ENCODE measurements at places on chromosomes 13 and 19.
A peak's percentile ranks its signal among the peaks of the same experiment; 100 is the strongest.

DNA sequence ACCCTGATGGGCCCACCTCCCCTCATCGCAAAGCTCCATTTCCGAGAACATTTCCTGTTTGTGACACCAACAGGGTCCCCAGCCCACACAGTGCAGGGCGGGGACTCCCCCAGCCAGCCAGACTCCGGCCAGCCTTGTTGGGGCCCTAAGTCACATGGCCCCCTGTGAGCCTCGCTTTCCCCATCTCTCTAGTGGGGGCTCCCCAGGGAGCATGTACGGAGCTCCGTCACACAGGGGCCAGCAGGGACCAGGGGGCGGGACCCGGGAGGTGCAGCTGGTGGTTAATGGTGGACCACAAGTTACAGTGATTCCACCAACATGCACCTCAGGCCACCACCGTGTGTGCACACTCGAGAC is 1.7 kb downstream of the TBXA2R start:
- DNase-seq, result no peak

- peak; percentile 89 for DNase-seq
Measured at GRCh38 chr19:53927739-53928138, 18.7 kb downstream of the CACNG7 start.

GRCh38 chr13:113815151-113816058 is 48.5 kb downstream of the GAS6 start:
- no peak for DNase-seq

GRCh38 chr19:30804751-30805150 is 432.6 kb downstream of the ZNF536 start:
- no peak for DNase-seq

- no peak for DNase-seq
Measured at GRCh38 chr13:38697628-38698333, 10.9 kb downstream of the FREM2 start.

DNA sequence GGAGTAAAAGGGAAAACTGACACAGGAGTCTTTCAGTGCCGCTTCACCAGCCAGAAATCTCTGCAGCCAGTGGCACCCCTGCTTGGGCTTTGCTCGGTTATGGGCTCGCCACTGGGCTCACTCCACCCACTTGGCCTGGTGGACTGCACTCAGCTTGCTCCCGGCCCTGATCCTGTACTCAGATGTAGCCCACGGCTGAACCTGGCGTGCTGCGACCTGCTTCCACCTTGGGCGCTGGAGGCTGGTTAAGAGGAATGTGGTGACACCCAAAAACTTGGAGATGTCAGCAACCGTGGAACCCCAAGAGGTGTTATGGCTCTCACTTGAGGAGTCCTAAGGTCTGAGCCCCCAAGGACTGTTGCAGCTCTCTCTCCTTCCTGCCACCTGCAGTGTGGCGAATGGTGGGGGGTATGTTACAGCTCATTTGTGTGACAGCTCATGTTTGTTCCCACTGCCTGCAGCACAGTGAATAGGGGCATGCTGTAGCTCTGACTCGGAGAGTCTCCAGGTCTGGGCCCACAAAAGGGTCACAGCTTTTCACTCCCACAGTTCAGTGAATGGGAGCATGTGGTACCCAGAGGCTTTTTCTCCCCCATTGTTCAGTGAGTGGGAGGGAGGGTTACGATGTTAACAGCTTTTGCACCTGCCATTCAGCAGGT is 1124.5 kb upstream of the ATXN8OS start:
- no peak for DNase-seq

DNA sequence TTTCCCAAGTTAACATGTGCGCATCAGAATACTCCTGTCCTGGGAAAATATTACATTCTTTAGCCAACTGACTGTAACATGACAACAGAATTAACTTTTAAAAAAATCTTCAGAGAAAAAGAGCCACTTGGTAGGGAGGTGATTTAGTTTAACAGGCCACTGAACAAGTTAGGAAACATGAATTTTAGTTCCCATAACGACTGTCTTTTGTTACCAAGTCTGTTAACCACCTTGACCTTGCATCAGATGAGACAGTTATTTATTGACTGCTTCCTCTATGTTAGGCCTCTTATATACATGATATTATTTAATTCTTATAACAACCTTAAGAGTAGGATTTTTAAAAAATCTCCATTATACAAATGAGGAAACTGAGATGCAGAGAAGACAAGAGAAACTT is 268.6 kb downstream of the NDFIP2 start:
- no peak for DNase-seq

GRCh38 chr19:37074819-37075362 is 3.3 kb upstream of the ZNF420 start:
- DNase-seq, result no peak

- no peak for DNase-seq
Measured at GRCh38 chr13:27353166-27353583, 71.2 kb upstream of the GTF3A start.

DNA sequence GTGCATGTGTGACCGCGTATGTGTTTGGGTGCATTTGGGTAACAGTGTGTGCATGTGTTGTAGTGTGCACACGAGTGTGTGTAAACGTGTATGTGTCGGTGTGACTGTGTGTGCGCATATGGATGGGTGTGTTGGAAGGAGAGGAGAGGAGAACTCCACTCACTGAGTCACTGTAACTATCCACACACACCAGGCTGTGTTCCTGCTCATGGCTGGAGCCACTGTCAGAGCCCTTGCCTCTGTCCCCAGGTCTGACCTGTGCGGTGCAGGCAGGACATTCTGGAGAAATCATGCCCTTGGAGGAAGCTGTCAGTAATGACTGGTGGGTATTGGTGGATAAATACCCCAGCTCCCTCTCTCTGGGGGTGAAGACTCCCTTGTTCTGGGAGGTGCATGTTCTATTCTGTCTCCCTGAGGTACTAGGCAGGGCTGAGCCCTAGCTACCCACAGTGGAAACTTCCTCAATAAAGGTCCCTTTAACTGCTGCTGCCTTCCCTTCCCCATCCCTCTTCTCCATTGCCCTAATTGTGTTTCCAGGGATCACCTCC is 48.4 kb downstream of the CYP4F22 start:
- DNase-seq, result no peak

DNA sequence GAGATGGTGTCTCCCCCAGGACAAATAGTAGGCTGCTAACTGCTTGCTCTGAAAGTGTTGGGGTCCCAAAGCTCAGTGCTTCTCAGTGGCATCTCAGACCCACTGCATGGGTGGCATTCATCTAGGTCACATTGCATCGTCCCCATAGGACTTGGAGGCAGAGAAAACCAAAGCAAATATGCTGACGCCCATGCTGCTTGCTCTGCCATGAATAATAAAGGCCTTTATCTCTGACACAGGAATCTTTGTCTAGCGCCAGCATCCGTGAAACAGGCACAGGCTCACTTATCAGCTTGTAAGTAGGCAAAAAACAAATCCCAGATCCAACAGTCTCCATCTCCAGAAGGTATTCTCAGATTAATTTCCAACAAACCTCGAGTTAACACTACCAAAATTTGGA is 18.9 kb upstream of the IPO5 start:
- no peak for DNase-seq

DNA sequence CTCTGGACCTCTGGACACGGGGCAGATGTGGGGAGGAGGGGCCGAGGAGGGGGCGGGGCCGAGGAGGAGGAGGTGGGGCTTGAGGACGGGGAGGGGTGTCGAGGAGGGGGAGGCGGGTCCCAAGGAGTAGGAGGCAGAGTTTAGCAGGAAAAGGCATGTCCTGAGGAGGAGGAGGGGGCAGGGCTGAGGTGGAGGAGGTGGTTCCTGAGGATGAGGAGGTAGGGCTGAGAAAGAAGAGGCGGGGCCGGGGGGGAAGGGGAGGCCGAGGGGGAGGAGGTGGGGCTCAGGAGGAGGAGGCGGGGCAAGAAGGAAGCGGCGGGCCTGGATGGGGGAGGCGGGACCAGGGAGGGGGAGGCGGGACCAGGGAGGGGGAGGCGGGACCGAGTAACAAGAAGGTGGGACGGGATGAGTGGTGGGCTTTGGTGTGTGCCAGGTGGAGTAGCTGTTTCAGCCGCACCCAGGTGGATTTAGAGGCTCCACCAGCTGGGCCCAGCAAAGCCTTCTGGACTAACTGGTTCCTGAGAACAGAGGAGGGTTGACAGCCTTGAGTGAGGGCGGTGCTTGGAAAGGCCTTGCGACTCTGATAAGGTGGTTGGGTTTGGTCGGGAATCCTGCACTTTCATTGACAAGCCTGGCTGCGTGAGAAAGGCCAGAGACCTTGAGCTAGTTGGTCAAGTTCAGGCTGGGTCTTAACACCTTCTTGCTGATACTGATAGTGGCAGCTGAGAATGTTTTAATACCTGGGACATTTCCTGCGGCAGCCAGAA is 7.7 kb downstream of the TECR start:
- peak; percentile 83 for DNase-seq

- no peak for DNase-seq
Measured at GRCh38 chr19:30401956-30402355, 29.8 kb downstream of the ZNF536 start.

- peak; percentile 26 for DNase-seq
Measured at GRCh38 chr13:93244141-93244917, 17.7 kb downstream of the GPC6 start.

- no peak for DNase-seq
Measured at GRCh38 chr19:45011959-45012358, 10.7 kb downstream of the RELB start.

GRCh38 chr13:43364210-43365038 is 341.0 kb downstream of the DNAJC15 start:
- no peak for DNase-seq

DNA sequence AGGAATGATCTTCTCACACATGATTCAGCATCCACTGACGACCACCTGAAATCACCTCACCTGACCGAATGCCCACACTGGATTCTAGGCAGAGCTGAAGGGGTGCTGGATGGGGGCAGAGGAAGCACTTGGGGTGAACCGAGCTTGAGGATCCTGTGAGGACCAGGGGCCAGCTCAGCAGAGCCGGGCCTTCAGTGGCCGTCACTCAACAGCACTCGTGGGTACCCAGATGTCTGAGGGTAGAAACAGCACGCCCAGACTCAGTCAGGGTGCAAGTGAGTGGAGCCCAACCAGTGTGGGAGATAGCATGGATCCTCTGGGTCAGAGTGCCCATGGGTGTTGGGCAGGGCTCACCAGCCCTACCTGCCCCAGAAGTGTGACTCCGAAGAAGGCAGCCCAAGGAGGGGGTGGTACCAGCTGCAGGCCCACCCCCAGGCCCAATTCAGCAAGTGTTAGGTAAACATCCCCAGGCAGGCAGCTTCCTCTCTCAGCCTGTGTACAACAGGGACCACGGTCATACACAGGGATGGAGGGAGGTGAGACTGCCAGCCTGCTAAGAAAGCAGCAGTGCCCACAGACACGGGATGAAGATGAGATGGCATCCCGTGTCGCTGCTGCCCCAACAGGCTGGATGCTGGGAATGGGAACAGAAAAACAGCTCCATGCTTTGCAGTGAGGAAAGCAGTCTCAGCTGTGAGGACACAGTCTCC is 16.6 kb downstream of the GJA3 start:
- DNase-seq, result no peak

- no peak for DNase-seq
Measured at GRCh38 chr13:104098421-104098820, 1032.2 kb upstream of the SLC10A2 start.

GRCh38 chr13:57740719-57741118 is 109.2 kb downstream of the PCDH17 start:
- DNase-seq, result no peak

DNA sequence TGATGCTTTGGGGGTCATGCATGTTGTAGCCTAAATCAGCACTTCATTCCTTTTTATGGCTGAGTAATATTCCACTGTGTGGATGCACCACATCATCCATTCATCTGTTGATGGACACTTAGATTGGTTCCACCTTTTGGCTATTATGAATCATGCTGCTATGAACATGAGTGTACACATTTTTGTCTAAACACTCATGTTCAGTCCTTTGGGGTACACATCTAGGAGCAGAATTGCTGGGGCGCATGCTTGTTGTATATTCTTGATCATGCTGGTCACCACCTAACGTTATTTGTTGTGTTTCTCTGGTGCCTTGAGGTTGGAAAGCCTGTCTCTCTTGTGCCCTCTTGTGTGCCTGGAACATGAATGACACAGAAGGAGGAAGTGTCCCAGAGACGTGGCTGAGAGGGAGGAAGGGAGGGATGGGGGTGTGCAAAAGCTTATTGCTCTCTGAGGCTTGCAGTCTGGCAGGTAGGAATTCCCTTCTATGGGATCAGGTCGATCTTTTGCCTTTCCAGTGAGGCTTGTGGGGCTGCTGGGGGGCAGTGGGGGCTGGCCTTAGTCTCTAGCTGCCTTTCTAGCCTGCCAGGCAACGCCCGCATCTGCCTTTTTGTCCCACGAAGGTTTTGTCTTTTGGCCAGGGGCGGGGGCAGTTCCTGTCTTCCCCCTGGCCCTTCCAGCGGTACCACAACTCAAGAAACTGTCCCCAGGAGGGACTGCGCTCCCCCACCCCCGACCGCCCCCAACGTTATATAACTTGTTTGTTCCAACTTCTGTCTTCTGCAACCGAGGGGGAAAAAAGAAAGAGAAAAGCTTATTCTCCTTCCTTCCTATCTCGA is 7.6 kb downstream of the KLHL26 start:
- no peak for DNase-seq

GRCh38 chr13:80116107-80116506 is 224.8 kb downstream of the SPRY2 start:
- DNase-seq, result no peak

- no peak for DNase-seq
Measured at GRCh38 chr19:34686455-34686854, 9.0 kb downstream of the ZNF302 start.

- no peak for DNase-seq
Measured at GRCh38 chr19:6500837-6501739, 1.0 kb downstream of the TUBB4A start.

- DNase-seq, result no peak
Measured at GRCh38 chr13:49407068-49407467, 36.8 kb downstream of the CAB39L start.

- DNase-seq, result no peak
Measured at GRCh38 chr13:113754691-113755090, 4.3 kb upstream of the TMEM255B start.

GRCh38 chr19:49231804-49232203 is 74.2 kb downstream of the TRPM4 start:
- DNase-seq, result no peak

DNA sequence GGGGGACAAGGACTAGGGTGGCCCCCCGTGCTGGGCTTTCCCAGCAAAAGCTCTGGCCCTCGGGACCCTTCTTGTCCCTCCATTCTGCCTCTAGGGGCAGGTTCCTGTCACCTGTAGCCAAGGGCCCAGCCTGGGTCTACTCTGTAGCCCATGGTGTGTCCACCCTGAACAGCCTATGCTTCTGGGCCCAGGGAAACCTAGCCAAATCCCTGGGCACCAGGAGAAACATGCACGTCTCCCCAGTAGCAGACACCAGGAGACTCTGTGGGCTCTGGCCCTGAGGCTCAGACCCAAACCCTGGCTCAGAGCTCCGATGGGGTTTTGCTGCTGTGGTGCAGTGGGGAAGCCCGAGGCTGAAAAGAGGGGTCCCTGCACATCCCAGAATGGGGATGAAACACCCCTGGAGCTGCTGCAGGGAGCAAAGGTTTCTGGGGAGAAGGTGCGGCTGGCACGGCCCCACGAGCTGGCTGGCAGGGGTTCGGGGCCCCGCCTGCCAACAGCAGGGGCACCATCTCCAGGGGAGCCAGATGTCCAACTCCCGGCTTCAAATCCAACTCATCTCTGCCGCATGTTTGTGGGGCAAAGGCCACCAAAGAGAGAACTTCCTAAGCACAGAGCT is 18.2 kb downstream of the CEBPG start:
- no peak for DNase-seq

- no peak for DNase-seq
Measured at GRCh38 chr13:57640607-57641006, 9.1 kb downstream of the PCDH17 start.

GRCh38 chr13:48265217-48265815 is 32.3 kb downstream of the ITM2B start:
- no peak for DNase-seq

- DNase-seq, result no peak
Measured at GRCh38 chr19:50799547-50799851, 9.3 kb downstream of the ACP4 start.
